ENCODE measurements at places on chromosomes 5 and 9. TPM values are rescaled to one million over a fixed set of nuclear protein-coding genes. Genes with fewer than 3 reads are reported as not detected.

- DNase-seq = peak; percentile 92
- no peak overlapping the region for H3K27ac ChIP-seq
- H3K27me3 ChIP-seq = no peaks in the 10 kb centered on the region
- H3K4me3 ChIP-seq = no peak overlapping the region
- no peaks in the 10 kb centered on the region for H3K4me1 ChIP-seq
- no peaks in the 10 kb centered on the region for H3K36me3 ChIP-seq
Measured at GRCh38 chr5:125134216-125135081, 388.0 kb upstream of the ZNF608 start.

GRCh38 chr5:60209146-60209840, 315.8 kb upstream of the PDE4D start:
- DNase-seq = no peak
- no peaks in the 10 kb centered on the region for H3K36me3 ChIP-seq
- no peak overlapping the region for H3K27ac ChIP-seq
- no peak overlapping the region for H3K4me3 ChIP-seq

- H3K27ac ChIP-seq = no peak overlapping the region
- DNase-seq = no peak
- no peaks in the 10 kb centered on the region for H3K36me3 ChIP-seq
- no peaks in the 10 kb centered on the region for H3K4me1 ChIP-seq
- no peak overlapping the region for H3K4me3 ChIP-seq
Measured at GRCh38 chr5:75869891-75870290, 152.7 kb upstream of the POC5 start.

DNA sequence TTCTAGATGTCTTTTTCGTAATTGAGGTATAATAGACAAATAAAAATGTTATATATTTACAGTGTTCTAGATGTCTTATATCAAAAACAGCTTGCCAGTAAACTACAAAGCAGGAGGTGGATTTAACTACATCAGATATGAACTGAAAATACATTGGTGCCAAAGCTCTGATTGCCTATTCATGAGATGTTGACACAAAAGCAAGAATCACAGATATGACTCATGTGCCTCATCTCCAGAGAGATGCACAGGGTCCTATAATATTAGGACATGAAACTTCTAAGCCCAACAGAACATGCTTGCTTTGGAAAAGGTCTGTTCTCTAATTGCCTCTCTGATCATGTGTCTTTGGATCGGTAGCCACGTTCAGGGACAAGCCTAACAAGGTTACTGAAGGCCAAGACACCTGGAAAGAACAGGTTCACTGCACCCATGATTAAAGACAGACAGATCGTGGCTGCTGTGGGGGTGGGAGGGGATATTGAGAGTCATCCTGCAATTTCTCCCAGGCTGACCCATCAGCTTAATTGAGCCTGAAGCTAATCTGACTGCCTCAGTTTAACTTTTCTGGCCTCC, 16.8 kb downstream of the ABCA1 start:
- no peak overlapping the region for H3K4me3 ChIP-seq
- peak; percentile 55 for DNase-seq
- peaks cover 24% of the 10 kb centered on the region for H3K4me1 ChIP-seq
- H3K36me3 ChIP-seq = no peaks in the 10 kb centered on the region

DNA sequence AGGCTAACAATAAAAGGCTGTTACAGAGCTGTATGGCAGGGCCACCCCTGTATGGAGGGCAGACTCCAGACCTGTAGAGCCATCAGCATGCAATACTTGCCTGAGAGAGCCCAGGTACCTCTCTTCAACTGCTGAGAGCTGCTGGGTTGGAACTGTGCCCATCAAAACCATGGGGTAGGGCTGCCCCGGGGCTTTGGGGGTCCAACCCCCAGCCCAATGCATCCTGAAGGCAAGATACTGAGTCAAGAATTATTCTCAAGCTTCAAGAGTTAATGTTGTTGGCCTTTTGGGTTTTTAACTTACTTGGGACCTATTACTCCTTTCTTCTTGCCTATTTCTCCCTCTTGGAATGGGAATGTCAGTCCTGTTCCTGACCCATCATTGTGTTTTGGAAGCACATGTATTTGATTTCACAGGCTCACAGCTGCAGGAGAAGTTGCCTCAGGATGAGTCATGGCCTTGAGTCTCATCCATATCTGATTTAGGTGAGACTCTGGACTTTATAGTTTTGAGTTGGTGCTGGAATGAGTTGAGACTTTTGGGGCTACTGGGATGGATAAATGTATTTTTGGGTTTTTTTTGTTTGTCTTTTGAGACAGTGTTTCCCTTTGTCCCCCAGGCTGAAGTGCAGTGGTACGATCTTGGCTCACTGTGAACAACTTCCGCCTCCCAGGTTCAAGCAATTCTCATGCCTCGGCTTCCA, 21.0 kb upstream of the CDK7 start:
- DNase-seq = peak; percentile 34
- H3K36me3 ChIP-seq = no peaks in the 10 kb centered on the region
- no peaks in the 10 kb centered on the region for H3K27me3 ChIP-seq
- peaks cover 8% of the 10 kb centered on the region for H3K4me1 ChIP-seq
- no peak overlapping the region for H3K4me3 ChIP-seq

ZNF462 gene
- polyA plus RNA-seq = 6.3 TPM

ADGRV1 gene
- polyA plus RNA-seq = 0.06 TPM

PNPLA7 gene
- polyA plus RNA-seq = 0.23 TPM

DNA sequence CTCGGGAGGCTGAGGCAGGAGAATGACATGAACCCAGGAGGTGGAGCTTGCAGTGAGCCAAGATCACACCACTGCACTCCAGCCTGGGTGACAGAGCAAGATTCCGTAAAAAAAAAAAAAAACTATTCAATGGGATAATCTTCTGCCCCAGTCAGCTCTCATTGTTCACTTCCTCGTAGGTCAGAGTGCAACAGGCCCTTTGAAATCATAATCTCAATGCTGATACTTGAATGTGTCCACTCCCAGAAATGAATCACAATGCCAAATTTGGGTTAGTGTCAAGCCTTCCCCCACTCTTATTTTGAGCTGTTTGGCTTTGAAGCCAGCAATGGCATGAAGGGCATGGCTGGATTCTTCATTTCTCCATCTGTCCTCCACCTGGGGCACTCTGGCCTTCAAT, 610.3 kb upstream of the KLF4 start:
- no peaks in the 10 kb centered on the region for H3K27me3 ChIP-seq
- H3K4me1 ChIP-seq = no peaks in the 10 kb centered on the region
- H3K4me3 ChIP-seq = no peak overlapping the region
- no peak for DNase-seq
- H3K36me3 ChIP-seq = no peaks in the 10 kb centered on the region
- H3K27ac ChIP-seq = no peak overlapping the region

DNA sequence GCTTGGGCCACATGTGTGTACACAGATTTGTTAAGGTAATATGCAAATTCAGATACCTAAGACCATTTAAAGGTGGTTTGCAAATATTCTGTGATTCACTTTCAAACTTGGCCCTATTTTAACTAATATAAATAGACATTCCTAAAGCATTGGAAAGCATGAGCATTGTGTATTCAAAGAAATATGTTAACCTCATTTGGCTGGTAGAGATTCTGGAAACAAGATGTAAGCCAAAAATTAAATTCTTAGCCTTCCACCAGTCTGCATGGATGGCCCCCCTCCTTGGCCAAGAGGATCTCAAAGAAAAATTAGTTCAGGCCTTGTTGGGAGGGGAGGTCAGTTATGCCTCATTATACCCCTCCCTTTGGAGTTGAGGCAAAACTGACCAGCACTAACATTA, 38.7 kb upstream of the C6 start:
- no peak overlapping the region for H3K4me3 ChIP-seq
- DNase-seq = peak; percentile 83
- H3K4me1 ChIP-seq = no peaks in the 10 kb centered on the region
- H3K27me3 ChIP-seq = no peaks in the 10 kb centered on the region
- no peak overlapping the region for H3K27ac ChIP-seq
- no peaks in the 10 kb centered on the region for H3K36me3 ChIP-seq

SMIM33 gene
- polyA plus RNA-seq = not detected

DNA sequence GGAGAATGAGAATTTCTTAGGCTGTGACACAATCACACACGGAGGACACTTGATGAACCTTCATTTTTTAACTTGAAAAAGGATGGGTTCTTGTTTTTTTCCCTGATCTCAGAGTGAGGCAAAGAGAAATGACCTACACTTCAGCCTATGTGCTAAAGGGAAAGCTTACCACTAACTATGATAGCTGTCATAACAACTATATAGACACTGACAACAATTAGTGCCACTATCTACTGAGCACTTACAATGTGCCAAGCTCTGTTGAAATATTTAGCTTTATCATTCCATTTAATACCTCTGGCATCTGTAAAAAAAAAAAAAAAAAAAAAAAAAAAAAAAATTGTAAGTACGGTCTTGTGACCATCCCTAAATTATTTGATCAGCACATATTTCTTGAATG, 135.9 kb upstream of the WWC1 start:
- no peak for DNase-seq
- no peaks in the 10 kb centered on the region for H3K36me3 ChIP-seq
- H3K27ac ChIP-seq = no peak overlapping the region

KCTD16 gene
- polyA plus RNA-seq = 0.38 TPM

MED10 gene
- 52.5 TPM for polyA plus RNA-seq

- no peaks in the 10 kb centered on the region for H3K36me3 ChIP-seq
- no peaks in the 10 kb centered on the region for H3K27me3 ChIP-seq
Measured at GRCh38 chr5:169157064-169157463, 143.9 kb downstream of the SLIT3 start.

ACOT12 gene
- 1.1 TPM for polyA plus RNA-seq

SCGB3A2 gene
- not detected for polyA plus RNA-seq

ZNF618 gene
- 6.7 TPM for polyA plus RNA-seq

KLHL3 gene
- polyA plus RNA-seq = 0.60 TPM

GRCh38 chr9:89963280-89963679, 358.5 kb downstream of the GADD45G start:
- no peak overlapping the region for H3K4me3 ChIP-seq
- H3K27ac ChIP-seq = no peak overlapping the region
- H3K36me3 ChIP-seq = no peaks in the 10 kb centered on the region
- no peaks in the 10 kb centered on the region for H3K27me3 ChIP-seq

- H3K4me1 ChIP-seq = no peaks in the 10 kb centered on the region
- H3K4me3 ChIP-seq = no peak overlapping the region
- H3K27ac ChIP-seq = no peak overlapping the region
- no peak for DNase-seq
- H3K36me3 ChIP-seq = no peaks in the 10 kb centered on the region
Measured at GRCh38 chr5:125281667-125282066, 535.2 kb upstream of the ZNF608 start.

DNA sequence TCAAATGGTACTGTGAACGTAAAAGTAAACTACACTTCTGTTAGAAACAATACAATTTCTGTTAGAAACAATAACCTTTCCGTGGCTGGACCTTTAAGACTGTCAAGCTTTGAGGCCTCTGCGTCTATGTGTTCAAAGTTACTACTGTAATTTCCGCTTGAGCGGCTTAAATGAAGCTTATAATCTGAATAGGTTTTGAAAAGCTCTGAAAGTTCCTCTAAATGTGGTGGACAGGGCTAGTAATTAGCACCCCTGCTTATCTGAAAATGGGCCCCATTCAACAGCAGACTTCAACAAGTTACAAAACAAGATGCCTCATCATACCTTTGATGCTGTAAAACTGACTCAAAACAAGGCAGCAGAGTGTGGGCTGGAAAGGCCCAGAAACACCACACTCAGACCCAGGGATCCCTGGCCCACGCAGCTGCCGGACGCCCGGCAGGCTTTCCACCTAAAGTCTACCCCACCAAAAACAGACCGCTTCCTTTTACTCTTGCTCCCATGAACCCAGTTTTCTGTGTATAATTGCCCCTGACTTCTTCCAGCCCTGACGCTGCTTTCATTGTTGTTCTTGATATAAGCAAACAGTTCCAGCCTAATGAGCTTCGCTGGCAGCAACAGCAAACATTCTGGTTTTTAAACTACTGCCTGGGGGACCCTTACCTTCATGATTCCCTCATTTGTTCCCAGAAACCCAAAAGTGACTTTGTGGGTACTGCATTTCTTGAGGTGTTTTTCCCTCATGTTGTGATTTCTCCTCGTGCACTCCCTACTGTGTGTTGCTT, 66.7 kb downstream of the TLE1 start:
- no peaks in the 10 kb centered on the region for H3K36me3 ChIP-seq
- no peaks in the 10 kb centered on the region for H3K27me3 ChIP-seq
- H3K27ac ChIP-seq = no peak overlapping the region
- H3K4me1 ChIP-seq = peaks cover 12% of the 10 kb centered on the region
- DNase-seq = no peak

DNA sequence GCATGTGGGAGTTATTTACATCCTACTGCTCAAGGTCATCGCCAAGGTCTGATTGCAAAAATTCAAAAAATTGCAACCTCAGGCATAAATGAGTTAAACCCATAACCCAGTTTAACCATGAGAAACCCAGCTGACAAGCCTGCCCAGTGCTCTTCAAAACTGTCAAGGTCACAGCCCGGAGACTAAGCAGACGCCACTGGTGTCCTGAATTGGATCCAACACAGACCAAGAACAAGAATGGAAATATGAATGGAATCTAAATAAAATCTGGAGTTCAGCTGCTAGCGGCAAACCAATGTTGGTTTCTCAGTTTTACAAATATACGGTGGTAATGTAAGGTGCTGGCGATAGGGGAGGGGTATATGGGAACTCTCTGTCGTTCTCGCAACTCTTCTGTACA, 201.5 kb upstream of the MVB12B start:
- H3K4me3 ChIP-seq = no peak overlapping the region
- no peak overlapping the region for H3K27ac ChIP-seq
- DNase-seq = no peak
- H3K4me1 ChIP-seq = no peaks in the 10 kb centered on the region
- peaks cover 5% of the 10 kb centered on the region for H3K27me3 ChIP-seq

DNA sequence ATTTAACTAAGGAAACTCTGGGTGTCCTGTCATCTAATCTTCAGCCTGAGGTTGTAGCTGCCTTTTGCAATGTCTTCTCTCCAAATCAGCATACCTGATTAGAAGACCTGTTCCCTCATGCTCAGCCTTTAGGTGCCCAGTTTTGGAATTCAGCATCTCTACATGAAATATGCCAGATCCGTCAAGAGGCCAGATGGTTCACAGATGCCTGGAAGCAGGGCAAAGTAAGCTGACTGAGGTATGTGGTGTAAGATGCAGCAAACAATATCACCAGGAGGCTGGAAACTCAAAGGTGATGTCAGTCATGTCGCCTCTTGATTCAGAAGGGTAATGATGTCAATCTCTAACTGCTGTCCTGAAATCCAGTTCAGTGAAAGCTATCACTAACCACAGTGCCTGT, 324.4 kb downstream of the PRELID2 start:
- H3K27ac ChIP-seq = no peak overlapping the region
- H3K4me1 ChIP-seq = peaks cover 10% of the 10 kb centered on the region
- DNase-seq = no peak
- H3K4me3 ChIP-seq = no peak overlapping the region
- H3K27me3 ChIP-seq = no peaks in the 10 kb centered on the region
- H3K36me3 ChIP-seq = no peaks in the 10 kb centered on the region

DNA sequence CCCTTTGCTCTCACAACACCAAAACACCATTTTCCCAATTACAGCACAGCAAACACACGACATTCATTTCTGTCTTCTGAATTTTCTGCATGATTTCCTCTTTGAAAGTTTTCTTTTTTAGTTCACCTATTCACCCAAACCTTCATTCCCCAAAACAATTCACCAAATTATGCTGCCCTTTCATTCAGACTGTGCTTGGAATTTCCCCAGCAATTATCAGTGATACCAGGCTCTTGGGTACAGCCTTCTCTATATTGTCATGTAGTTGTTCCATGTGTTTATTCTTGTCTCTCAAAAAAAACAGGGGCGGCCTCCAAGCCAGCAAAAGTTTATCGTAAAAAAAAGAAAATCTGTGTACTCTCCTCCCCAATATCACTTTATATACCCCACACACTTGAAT, 9.0 kb upstream of the LIX1 start:
- DNase-seq = no peak
- no peaks in the 10 kb centered on the region for H3K4me1 ChIP-seq
- H3K27me3 ChIP-seq = no peaks in the 10 kb centered on the region
- no peaks in the 10 kb centered on the region for H3K36me3 ChIP-seq
